ENCODE measurements at places on chromosomes 5 and 9.
A peak's percentile ranks its signal among the peaks of the same experiment; 100 is the strongest.

GRCh38 chr9:92100237-92100911, 14.8 kb downstream of the SPTLC1 start:
- DNase-seq: no peak

- no peak for DNase-seq
These were observed 5.1 kb upstream of the ELAVL2 start for GRCh38 chr9:23830929-23831730.

DNA sequence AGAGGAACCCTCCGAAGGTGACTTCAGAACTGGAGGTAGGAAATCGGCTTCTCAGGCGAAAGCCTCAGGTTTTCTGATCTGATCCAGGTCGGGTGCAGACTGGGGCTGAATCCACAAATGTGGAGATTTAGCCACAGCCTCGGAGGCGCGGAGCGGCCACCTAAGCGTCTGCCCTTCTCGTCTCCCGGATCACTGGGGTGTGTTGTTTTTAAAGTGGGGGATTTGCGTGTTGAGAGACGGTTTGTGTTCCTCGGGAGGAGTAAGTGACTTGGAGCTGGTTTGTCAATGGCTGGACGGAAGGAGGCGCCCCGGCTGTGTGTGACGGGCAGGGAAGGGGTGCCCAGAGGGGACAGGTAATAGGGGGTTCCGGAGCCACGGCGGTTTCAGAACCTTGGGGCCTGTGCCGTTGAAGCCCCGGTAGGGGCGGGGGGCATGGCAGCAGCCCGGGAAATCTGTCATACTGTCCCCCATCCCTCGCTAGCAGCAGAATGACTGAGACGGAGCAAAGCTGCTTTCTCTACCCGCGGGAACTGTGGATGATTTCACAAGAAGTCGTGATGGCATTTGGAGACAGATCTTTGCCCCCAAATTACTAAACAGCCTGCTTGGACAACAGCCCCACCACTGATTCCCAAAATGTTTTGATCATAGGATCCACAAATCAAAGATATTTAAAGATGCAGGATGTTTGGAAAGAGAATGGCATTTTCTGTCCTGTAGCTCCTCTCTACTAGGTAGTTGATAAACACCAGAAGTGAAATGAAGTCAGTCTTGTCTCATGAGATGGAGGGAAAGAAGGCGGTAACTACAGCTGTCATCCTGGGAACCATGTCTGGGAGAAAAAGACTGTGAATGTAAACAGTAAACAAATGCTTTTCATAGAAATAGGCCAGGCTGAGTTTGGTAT, 216.5 kb downstream of the PDZD2 start:
- peak; percentile 14 for DNase-seq

DNA sequence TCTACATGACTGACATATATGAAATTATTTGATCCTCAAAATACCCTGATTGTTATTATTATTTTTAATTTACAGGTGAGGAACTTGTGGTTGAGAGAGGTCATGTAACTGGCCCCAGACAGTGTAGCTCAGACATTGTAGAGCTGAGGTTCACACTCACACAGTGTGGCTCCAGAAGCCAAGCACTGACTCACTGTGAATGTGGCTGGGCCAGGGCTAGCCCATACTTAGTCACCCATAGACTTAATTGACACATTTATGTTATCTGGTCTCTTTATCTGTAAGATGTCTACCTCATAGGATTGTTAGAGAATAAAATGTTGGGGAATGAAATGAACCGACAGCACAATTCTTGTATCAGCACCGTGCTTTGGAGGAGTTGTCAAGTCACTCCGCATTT, 24.9 kb upstream of the CCDC112 start:
- DNase-seq: no peak

- no peak for DNase-seq
These were observed 25.2 kb downstream of the ANKRA2 start for GRCh38 chr5:73540192-73540591.

- no peak for DNase-seq
These were observed 387.3 kb downstream of the YTHDC2 start for GRCh38 chr5:113900816-113901215.

- DNase-seq: no peak
These were observed 20.6 kb downstream of the TCERG1 start for GRCh38 chr5:146467760-146468159.

- no peak for DNase-seq
These were observed 2061.2 kb upstream of the CDH9 start for GRCh38 chr5:29099585-29099984.

DNA sequence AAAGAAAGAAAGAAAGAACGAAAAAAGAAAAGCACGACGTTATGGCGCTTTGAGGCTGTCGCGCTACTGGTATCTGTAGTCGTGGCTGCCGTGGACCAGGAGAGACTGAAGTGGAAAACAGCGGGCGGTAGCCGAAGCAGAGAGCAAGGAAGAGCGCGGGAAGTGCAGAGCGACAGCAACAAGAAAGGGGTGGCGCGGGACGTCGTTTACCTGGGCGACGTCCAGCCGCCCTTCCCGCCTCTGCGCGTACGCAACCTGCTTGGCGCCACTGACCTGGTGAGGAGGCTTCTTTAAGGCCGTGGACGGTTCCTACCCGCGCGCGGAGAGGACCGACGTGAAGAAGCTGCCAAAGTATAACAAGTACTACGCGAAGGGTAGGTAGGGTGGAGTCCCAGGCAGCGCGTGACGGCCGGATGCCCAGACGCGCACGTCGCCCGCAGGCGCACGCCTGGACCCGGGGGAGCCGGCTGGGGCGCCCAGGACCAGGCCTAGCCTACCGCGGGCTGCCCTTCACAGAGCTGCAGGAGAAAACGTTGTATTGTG, 15.4 kb downstream of the CCL28 start:
- peak; percentile 77 for DNase-seq

DNA sequence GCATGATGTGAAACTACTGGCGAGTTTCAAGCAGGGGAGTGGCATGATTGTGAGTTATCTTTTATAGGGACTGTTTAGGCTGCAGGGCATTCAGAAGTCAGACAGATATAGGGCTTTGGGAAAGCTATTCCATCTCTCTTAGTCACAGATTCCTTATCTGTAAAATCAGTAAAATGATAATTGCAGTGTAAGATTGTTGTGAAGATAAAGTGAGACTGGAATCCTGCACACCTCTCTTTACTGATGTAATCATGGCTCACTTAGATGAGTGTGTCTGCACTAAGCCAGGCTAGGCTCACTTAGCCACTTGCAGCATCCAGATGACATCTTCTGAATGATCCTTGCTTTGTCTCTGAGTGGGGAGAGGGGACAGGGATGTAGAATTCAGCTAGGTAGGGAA, 81.8 kb upstream of the MAMDC2 start:
- DNase-seq: no peak

DNA sequence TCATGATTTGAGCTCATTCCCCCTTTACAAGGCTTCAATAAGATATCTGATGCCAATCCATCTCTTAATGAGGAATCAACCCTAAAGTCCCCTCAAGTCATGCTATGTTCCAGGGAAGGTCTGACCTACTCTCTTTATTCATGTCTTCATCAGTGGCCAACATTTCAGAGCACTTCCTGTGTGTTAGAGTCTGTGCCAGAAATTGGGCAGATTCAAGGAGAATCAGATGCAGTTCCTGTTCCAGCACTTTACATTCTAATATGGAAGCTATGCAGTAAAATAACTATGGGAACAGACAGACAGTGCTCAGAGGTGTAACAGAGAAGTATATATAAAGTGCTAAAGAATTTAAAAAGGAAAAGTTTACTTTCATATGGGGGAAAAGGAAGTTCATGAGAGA, 193.4 kb upstream of the NR4A3 start:
- DNase-seq: no peak

DNA sequence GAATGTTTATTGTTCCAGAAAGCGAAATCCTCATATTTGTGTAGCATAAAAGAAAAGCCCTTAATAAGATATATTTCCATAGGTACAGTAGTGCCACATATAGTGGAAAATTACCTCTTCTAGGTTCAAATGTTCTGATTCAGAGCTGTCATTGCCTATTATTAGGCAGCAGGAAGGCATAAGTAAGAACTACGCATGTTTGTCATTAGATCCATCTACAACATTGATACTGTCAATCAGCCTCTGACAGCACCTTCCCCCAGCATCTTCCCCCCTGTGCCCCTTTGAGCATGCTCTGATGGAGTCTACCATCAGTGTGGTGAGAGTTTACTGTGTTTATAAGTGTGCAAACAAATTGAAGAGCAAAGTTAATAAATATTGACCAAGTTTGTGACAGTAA, 816.1 kb downstream of the TLE4 start:
- no peak for DNase-seq

All from germinal center (tissue), 1 donor.